Muscle of arm (tissue), 14 donors: ENCODE measurements at places on chromosomes 6 and 20. TPM values are rescaled to one million over a fixed set of nuclear protein-coding genes. Genes with fewer than 3 reads are reported as not detected.

The IL17F gene
- polyA plus RNA-seq = not detected

The GPX5 gene
- not detected for polyA plus RNA-seq

The HTR1E gene
- polyA plus RNA-seq = not detected

The FRMD1 gene
- polyA plus RNA-seq = 0.19 TPM

The TSPO2 gene
- not detected for polyA plus RNA-seq

The THBS2 gene
- 43.2 TPM for polyA plus RNA-seq

The SRMS gene
- polyA plus RNA-seq = not detected

The B4GALT5 gene
- 38.8 TPM for polyA plus RNA-seq

The OR2J3 gene
- not detected for polyA plus RNA-seq

The FGD2 gene
- polyA plus RNA-seq = 3.0 TPM

The CRISP3 gene
- 0.13 TPM for polyA plus RNA-seq

The XKR7 gene
- 0.12 TPM for polyA plus RNA-seq

The ALDH8A1 gene
- polyA plus RNA-seq = 1.0 TPM

The CD93 gene
- polyA plus RNA-seq = 58.1 TPM

The HEY2 gene
- 13.3 TPM for polyA plus RNA-seq

The IL17A gene
- not detected for polyA plus RNA-seq

The ANKRD66 gene
- polyA plus RNA-seq = 0.26 TPM

The TSPYL1 gene
- polyA plus RNA-seq = 56.3 TPM

The ADGB gene
- not detected for polyA plus RNA-seq

The SLC4A11 gene
- 0.89 TPM for polyA plus RNA-seq

The RUNX2 gene
- polyA plus RNA-seq = 0.57 TPM

The EFCAB8 gene
- not detected for polyA plus RNA-seq

The ADAM33 gene
- 44.3 TPM for polyA plus RNA-seq
